ENCODE measurements at places on chromosomes 16 and 17.

DNA sequence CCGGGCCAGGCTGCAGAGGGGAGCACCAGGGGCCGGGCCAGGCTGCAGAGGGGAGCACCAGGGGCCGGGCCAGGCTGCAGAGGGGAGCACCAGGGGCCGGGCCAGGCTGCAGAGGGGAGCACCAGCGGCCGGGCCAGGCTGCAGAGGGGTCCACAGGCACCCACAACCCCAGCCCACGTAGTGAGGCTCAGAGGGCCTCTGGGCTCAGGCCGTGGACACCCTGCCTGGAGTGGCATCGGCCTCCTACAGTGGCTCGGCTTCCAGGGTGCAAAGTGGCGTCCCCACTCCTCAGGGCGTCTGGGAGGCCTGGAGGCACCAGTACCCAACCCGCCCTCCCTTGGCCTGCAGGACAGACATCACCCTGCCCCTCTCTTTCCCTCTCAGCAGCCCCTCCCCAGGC lies 9.6 kb downstream of the DOC2B start:
- DNase-seq, result no peak

DNA sequence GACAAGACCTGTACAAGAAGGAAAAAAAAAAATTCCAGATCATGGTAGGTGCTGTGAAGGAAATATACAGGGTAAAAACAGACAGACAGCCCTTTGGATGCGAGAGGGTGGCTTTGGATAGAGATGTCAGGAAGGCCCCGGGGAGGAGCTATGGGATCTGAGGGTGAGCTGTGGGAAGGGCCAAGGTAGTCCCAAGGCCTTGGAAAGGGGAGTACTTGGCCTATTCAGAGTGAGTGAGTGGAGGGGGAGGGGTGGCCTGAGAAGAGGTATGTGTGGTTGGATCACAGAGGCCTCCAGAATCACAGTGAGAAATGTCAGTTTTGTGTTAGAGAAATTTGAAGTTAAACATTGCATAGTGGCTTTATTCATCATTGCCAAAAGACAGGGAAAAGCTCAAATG lies 31.2 kb upstream of the AKTIP start:
- DNase-seq, result no peak

DNA sequence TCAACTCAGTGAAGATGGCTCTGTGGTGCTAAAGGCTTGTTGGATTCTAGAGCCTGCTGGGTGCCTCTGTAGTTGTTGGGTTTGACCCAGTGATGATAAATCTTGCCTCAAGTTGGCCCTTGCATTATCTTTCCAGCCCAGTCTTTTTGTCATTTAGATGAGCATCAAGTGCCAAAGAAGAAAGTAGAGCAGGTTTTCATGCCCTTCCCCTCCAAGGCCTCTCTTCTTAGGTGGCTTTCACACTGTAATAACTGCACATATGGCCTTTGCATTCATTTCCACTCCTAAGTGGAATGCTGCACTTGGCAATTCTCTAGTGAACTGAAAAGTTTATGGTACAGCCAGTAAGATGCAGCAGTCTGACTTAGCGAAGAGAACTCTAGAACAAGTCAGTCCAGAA lies 165.1 kb downstream of the PHKB start:
- no peak for DNase-seq

DNA sequence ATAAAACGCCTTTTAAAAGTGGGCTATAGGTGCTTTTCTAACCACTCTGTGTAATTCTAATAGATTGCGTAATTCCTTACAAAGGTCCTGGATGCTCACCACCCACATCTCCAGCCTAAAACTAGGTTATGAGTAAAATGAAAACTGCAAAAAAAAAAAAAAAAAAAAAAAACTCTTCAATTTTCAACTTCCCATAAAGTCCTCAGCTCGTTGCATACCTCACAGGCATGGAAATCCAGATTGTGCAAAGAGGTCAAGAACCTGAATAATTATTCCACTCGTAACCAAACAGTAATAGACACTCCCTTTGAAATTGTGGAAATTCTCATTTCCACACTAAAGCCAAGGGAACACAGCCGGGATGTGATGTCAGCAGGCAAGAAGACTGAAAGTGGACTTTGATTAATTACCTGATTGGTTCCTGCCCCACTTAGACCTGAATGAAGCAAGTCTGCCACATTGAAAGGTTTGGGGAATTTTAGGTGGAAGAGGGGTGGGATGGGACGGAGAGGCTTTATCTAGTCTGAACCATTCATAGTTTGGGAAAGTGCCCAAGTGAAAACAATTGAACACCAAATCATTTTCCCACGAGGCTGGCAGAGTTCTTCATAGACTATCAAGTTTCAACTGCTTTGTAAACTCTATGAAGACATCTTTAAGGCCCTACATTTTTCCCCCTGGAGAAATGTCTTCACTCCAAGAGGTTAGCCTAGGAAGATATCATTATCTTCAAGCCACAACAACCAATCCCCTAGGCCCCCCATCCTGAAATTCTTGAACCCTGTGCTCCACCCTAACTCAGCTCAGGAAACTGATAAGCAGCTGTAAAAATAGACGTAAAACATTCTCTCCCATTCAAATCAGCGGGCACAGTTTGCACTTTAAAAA lies 49.1 kb upstream of the TANC2 start:
- DNase-seq, result peak; percentile 33

- no peak for DNase-seq
These were observed 2.9 kb downstream of the ABI3 start for GRCh38 chr17:49213399-49213798.

- no peak for DNase-seq
These were observed 161.3 kb downstream of the AATF start for GRCh38 chr17:37109731-37110710.

DNA sequence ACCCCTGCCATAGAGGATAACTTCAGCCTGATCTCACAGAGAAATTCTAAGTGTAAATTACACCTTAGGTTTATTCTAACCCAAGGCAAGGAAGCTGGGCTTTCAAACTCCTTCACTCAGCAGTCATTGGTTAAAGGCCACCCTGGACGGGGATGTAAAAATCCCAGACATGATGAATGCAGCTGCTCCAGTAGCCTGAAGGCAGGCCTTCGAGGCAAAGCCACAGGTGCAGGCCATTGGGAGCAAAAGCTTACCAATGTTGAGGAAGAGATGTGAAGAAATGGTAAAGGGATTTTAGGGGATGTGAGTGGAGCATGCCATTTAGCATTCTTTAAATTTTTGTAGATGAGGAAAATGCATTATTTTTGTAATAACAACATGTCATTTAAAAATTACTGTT lies 514.4 kb downstream of the XYLT1 start:
- DNase-seq, result no peak

GRCh38 chr17:21495281-21495680 lies 119.1 kb downstream of the KCNJ12 start:
- no peak for DNase-seq

DNA sequence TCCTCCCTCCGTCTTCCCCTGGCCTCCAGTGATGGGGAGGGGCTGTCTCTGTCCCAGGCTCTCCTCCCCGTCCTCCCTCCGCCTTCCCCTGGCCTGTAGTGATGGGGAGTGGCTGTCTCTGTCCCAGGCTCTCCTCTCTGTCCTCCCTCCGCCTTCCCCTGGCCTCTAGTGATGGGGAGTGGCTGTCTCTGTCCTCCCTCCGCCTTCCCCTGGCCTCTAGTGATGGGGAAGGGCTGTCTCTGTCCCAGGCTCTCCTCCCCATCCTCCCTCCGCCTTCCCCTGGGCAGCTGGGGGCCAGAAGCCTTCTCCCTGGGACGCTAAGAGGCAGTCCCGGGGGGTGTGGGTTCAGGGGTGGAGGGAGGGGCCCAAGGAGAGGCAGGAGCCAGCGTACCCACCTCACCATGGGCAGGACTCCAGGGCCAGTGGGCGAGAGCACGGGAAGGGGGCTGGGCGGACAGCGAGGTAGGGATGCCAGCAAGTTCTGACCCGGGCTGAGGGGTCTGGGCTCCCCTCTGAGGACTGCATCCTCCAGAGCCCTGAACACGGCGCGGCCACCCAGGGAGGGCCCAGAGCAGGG lies 14.8 kb downstream of the UTS2R start:
- DNase-seq, result no peak

DNA sequence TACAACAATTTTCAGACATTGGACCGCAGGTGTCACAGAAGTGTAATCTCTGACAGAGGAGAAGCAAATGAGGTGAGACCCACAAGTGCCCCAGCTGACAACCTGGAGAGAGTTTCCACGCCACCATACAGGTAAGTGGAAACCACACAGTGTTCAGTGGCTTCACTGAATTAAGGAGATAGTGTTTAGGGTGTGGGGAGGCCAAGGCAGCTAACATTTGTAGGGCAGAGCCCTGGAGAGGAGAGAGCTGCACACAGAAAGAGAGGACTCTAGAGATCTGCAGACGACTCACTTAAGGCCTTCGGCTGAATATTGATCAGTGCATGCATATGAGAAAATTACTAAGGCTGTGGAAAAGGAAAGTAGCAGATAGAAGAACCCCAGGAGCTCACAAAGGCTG lies 228.9 kb upstream of the TNRC6C start:
- DNase-seq, result no peak

DNA sequence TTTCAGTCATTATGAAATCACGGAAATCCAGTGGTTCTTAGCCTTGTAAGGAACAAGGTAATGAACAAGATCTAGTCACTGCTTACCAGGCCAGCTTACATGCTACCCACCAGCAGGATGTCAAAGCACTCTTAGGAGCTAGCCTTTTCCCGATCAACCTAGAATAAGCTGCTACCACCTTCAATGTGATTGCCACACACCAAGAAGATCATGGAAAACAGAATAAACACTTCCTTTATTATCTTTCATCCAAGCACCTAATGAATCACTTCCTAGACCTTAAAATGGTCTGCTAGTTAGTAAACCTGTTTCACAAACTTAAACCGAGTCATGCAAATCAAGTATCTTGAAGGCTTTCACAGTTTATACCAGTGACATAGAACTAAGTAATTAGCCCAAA lies 5.0 kb downstream of the BBS2 start:
- DNase-seq, result no peak

GRCh38 chr16:54212893-54213292 lies 73.7 kb downstream of the IRX3 start:
- no peak for DNase-seq

- DNase-seq, result no peak
These were observed 53.6 kb downstream of the KANSL1 start for GRCh38 chr17:46139432-46140210.

DNA sequence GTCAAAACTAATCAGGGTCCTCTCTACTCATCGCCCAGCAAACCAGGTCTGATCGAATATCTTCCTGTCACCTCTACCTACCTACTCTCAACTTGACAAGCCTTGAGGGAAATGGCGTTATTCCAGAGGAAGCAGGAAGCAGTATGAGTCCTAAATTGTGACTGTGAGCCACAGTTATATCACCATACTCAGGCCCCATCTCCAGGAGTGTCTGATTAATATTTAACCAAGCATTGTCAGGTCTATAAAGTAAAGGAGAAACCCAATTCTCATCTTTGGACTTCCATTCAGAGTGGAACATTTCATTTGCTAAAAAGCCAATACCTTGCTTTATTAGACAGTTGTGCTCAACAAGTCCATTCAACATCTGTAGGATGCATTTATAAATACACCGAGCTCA lies 17.8 kb upstream of the CLEC3A start:
- DNase-seq, result no peak

DNA sequence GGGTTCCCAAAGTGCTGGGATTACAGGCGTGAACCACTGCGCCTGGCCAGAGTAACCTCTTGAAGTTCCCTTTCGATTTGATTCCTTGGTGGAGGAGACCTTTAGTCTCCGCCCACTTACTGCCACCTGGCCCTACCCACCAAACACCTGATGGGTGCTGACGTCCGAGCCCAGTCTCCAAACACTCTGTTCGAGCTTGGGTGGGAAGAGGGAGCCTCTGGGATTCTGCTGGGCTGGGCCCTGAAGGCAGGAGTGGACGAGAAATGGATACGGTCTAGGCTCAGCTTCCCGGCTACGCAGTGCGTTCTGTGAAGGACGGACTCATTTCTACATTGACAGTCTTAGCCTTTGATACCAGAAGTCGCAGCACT lies 870 bp upstream of the ITGA3 start:
- no peak for DNase-seq

DNA sequence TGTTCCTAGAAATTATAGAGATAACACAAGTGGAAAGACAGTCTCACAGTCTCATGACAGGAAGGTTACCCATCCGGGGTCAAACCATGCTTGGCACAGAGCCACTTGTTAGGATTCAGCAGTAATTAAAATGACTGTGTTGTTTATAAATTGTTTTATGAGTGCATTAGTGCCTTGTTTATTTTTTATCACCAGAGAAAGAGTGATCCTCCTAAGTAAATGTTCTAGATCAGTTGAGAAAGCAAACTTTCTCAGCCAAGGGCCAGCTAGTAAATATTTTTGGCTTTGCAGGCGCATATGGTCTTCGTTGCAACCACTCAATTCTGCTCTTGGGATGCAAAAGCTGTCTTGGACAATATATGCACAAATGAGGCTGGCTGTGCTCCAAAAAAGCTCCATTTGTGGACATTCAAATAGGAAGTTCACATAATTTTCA lies 253.9 kb upstream of the CACNG5 start:
- DNase-seq, result peak; percentile 42

- DNase-seq, result peak; percentile 82
These were observed 25.0 kb downstream of the HOXB1 start for GRCh38 chr17:48505788-48506187.

DNA sequence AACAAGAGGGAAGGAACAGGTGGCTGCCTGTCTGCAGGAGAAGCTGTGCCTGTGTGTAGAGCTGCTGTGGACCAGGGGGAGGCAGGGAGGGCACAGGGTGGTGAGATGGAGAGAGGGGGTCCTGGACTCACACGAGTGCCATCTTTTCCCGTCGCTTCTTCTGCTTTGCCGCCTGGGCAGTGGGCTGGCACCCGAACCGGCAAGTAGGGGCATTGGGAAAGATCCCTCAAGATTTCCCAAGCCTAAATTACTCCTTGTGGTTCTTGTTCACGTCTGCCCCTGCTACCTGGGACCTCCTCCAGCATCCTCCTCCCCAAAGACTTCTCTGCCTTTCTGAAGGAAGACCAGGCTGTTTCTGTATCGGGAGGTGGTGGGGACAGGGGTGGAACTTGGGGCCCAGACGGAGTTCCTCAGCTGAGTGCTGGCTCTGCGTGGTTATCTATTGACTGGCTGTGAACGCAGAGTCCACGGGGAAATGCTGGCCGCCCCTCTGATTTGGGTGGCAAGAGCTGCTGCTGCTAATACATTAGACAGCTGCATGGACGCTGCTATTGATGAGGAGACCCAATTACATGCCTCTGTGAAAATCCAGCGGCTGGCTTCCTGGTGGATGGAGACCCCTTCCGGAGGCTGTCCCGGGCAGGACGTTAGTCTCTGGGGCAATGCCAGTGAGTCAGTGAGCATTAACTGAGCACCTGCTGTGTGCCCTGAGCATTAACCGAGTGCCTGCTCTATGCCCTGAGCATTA lies 114.5 kb downstream of the OR1D5 start:
- DNase-seq, result no peak

DNA sequence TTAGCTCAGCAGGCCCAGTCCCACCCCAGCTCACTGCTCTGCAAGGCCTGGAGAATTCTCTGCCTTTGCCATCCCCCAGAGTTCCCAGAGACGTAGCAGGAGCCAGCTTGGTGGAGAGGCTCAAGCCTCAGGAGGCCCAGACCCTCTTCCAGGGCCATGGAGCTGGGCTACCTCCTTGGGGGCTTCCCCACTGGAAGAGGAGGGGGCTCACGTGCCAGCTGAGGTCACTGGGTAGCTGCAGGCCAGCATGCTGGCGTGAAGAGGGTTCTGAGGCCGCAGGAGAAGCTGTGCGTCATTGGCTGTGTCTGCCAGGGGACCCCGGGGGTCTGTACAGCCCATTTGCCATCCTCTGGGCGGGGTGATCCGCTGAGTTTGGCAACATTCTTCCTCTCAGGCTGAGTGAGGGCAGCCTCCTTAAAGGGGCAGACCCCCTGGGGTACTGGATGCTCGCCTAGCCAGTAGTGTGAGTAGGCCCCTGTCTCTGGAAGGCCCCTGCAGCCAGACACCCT lies 131.6 kb downstream of the RAB11FIP4 start:
- no peak for DNase-seq

Measured in fibroblast of upper back skin (primary cell).